ENCODE measurements at places on chromosomes 5 and 9. TPM values are rescaled to one million over a fixed set of nuclear protein-coding genes. Genes with fewer than 3 reads are reported as not detected.
A peak's percentile ranks its signal among the peaks of the same experiment; 100 is the strongest.

Gene MCC
- total RNA-seq = 2.9 TPM

Gene PCDHA6
- total RNA-seq = not detected

Gene IGIP
- 5.3 TPM for total RNA-seq

Gene CA9
- total RNA-seq = 0.40 TPM

Gene ZBTB5
- total RNA-seq = 10.2 TPM

Gene BRD3OS
- total RNA-seq = 12.9 TPM

Gene MACIR
- 8.2 TPM for total RNA-seq

Gene FAM174A
- 3.2 TPM for total RNA-seq

DNA sequence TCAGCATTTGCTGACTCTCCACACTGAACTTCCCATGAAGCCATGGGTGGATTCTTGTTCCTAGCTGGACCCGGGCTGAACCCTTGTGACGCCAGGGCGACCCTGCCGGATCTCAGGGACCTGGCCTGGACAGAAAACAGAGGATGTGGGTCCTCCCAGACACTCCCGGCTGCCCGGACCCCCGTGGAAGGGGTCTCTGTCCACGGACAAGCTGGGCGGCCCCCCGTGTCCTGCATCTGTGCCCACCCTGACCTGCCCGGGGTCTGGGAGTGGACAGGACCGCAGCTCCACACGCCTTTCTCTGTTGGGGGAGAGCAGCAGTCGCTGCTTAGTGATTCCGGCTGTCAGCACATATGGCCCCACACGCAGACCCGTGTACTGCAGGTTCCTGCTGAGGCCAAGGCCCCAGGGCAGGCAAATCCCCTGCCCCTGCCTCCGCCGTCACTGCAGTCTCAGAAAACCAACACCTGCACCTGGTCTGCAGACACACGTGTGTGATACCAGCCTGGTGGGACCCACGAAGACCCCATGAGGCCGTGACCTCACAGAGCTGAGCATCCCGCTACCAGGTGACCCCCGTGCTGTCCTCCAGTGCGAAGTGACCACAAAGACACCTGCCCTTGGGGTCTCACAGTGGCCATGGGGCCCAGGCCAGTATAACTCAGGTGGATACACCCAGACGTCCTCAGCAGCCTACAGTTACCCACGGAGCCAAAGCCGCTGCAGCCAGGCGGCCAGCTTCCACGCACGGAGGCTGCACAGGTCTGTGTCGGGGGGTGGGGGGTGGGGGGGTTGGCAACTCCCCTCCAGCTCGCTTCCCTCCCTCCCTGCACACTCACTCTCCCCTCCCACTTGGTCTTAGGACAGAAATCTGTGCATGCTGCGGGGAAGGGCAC is 50.6 kb downstream of the NKD2 start:
- no peak for DNase-seq

DNA sequence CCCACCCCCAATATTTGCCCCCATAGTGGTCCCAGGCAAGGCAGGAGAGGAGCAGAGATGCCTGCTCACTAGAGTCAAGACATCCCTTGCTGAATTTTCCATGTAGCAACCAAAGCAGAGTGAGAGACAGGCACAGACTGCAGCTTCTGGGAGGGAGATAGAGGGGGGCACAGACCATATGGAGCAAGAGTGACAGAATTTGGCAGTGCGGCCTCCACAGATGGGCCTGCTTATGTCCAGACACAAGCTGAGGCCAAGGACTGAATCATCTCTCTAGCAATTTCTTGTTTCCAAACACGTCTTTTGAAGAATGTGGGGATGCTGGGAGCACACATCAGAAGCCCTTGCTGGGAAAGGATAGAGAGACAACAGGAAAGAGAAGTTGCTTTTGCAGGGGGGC is 53.0 kb upstream of the ALDH1B1 start:
- no peak for DNase-seq

GRCh38 chr9:36407122-36407723 is 7.2 kb upstream of the RNF38 start:
- peak; percentile 72 for DNase-seq

- DNase-seq = no peak
Measured at GRCh38 chr5:124919747-124920525, 173.5 kb upstream of the ZNF608 start.

GRCh38 chr9:110579034-110579861 is at the start of gene SVEP1:
SVEP1 (minus strand) TSS chr9:110579741; CDS start chr9:110579543, 198 bp downstream.
- DNase-seq = no peak

GRCh38 chr9:137456061-137456863 is 2.9 kb downstream of the NSMF start:
- no peak for DNase-seq

DNA sequence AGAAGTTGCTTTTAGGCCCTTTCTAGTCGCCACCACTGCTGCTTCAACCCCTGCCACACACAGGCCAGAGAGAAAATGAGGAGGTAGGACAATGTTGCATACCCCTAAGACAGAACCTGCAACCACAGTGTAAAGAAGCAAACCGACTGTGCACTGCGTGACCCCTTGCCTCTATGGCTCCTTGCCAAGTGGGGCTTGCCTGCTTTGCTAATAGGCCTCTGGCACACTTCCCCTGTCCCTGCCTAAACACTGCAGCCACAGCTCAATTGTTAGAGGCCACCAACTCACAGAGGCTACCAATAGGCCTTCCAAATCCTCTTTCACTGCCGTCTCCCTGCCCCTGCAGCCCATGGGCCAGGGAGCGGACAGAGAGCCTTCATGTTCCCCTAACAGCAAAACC is 280.1 kb downstream of the CDH10 start:
- no peak for DNase-seq

GRCh38 chr5:882253-883183 is 10.1 kb downstream of the BRD9 start:
- DNase-seq = no peak

GRCh38 chr9:133955821-133956411 is 36.2 kb downstream of the VAV2 start:
- peak; percentile 23 for DNase-seq

DNA sequence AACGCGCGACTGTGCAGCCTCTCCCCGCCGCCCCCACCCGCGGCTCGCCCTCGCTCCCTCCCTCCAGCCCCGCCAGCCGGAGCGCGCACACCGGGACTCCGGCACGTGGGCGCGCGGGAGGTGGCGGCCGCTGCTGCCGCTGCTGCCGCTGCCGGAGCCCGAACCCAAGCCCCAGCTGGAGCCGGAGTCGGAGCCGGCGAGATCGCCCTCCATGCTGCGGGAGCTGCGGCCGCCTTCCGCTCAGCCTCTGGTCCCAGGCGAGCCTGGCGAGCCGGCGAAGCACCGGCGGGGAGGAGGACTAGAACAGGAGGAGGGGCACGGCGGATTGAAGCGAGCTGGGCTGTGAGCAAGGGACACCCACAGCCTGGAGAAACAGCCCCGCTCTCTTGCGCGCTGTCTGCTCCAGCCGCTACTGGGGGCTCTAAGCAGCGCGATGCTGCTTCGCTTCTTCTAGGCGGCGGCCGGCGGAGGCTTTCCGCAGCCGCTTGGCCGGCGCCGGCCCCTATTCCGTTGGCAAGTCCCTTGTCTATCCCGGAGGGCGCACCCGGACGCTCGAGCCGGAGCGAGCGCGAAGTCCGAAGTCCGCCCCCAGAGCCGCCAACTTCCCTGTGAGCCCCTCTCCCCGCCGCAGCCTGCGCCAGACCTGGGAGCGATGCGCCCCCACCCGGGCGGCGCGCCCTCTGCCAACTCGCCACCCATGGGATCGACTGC is 598.7 kb upstream of the SGCD start:
- no peak for DNase-seq

- DNase-seq = no peak
Measured at GRCh38 chr9:93024646-93024910, 33.9 kb upstream of the SUSD3 start.

- no peak for DNase-seq
Measured at GRCh38 chr5:127418974-127419682, 98.3 kb upstream of the PRRC1 start.

DNA sequence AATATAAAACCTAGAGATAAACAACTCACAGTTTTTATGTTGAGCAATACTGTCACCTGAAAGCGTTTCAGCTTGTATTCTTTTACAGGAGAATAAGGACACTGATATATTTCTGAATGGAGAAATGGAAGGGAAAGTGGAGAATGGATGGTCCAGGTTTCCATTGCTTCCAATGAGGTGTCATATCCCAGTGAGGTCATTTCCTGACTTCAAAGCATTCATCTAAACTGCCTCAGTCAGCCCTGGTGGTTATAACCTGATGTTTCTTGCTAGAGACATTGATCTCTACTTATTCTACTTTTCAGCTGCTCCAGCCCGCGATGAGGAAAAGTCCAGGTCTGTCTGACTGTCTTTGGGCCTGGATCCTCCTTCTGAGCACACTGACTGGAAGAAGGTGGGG is 2.6 kb downstream of the GABRA1 start:
- DNase-seq = no peak

- no peak for DNase-seq
Measured at GRCh38 chr9:77435688-77436087, 212.4 kb downstream of the GNA14 start.

DNA sequence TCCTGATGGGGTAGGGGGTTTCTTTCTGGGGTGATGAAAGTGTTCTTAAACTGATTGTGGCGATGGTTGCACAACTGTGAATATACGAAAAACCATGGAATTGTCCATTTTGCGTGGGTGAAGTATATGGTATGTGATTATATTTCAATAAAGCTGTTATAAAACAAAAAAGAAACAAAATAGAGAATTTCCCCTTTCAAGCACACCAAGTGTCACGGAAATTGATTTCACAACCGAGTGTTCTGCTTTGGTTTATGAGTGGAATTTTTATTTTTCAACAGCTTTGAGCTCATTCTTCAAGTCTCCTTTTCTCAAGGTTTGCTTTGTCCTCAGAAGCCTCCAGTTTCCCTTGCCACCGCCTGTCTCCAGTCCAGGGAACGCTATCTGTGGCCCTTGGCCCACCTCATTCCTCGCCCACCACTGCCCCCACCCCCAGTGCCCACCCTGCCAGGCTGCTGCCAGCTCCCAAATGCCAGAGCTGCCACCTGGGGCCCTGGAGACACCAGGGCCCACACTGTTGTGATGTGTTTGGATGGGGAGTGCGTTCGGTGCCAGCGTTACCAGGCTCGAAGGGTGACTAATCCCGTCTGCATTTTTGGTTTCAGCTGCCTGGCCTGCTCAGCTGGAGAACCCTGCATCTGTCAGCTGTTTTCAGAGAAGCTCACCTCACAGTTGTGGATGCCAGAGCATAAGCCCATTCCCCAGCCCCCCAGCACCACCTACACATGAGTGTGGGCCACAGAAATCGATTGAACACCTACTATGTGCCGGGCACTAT is 30.4 kb downstream of the DUSP1 start:
- no peak for DNase-seq
